ENCODE measurements at places on chromosomes 4 and X. TPM values are rescaled to one million over a fixed set of nuclear protein-coding genes. Genes with fewer than 3 reads are reported as not detected.

GRCh38 chr4:32268863-32269262, 1548.7 kb downstream of the PCDH7 start:
- no peak for DNase-seq
- H3K4me3 ChIP-seq = no peak overlapping the region
- no peaks in the 10 kb centered on the region for H3K36me3 ChIP-seq
- H3K27me3 ChIP-seq = no peaks in the 10 kb centered on the region
- H3K4me1 ChIP-seq = no peaks in the 10 kb centered on the region

DNA sequence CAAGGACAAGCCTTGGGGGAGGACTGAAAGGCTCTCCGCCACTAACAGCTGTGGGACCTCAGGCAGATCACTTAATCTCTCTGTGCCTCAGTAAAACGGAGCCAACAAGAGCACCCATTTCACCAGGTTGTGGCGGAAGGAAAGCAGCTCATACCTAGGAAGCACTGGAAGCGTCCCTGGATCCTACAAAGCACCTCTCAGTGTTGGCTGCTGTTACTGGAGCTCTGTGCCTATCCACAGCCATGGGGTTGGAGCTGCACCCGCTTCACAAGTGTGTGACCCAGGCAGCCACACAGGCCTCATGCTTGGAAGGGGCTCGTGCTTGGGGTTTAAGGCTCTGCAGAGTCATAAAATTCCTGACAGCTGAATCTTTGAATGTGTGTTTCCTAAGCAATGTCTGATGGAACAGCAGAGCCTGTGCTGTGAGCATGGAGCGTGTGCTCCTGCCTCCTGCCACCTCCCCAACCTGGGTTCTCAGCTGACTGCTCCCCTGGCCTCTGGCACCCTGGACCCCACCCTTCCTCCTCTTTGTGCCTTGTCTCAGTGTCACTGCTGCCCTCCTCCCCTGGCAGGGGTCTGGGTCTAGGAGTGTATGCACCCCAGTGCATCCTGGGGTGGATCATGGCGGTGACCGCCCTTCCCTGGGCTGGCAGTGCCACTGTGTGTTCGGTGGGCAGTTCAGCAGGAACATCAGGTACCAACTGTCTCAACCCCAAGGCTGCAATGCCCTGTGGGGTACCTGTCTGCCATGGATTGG, 14.4 kb upstream of the MAN2B2 start:
- no peak overlapping the region for H3K4me3 ChIP-seq
- H3K36me3 ChIP-seq = no peaks in the 10 kb centered on the region
- no peak overlapping the region for H3K27ac ChIP-seq
- DNase-seq = no peak
- H3K4me1 ChIP-seq = peaks cover 16% of the 10 kb centered on the region
- peaks cover 54% of the 10 kb centered on the region for H3K27me3 ChIP-seq

- DNase-seq = peak; percentile 40
- H3K4me3 ChIP-seq = no peak overlapping the region
- no peaks in the 10 kb centered on the region for H3K27me3 ChIP-seq
Measured at GRCh38 chr4:158496030-158496741, 25.5 kb upstream of the RXFP1 start.

Gene PPP1R2C
- not detected for total RNA-seq
